Muscle of back (tissue), 13 donors: ENCODE measurements at places on chromosomes 2 and 18.

GRCh38 chr2:17879137-17879912 lies 858 bp downstream of the KCNS3 start:
- DNase-seq, result peak; percentile 64

DNA sequence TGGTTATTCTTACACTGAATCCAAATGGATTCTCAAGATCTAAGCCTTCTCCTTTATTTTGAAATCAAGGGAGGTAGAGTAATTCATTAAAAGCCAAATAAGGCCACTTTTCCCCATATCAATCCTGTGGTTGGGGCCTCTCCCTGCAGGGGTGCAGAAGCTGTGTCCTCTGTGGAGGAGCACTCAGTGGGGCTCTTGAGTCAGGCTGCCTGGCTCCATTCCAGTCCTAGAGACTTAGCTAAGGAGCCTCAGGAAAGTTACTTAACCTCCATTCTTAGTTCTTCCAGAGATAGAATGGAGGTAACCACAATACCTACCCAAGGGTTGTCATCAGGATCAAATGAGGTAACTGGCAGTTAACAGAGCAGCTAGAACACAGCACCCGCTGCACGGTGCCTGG lies 564.3 kb downstream of the CMPK2 start:
- DNase-seq, result no peak

DNA sequence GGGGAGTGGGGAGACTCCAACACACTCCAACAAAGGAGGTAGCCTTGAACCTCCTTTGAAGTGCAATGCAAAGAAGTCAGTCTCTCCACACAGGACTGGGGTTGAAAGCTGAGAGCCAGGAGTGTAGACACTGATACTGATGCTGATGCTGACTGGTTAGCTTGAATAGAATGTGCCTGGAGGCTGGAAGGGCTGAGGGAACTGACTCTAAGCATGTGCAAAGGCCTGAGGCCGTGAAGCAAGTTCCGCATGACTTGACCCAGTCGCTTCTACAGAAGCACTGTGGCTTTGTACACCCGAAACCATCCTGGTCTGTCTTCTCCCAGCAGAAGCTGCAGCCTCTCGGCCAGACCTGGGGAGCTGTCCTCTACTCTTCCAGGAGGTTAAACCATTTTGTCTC lies 10.4 kb downstream of the FOXI3 start:
- no peak for DNase-seq

- no peak for DNase-seq
Observed at GRCh38 chr2:205563646-205564045, 118.7 kb upstream of the NRP2 start.

GRCh38 chr2:219521066-219521880 lies 7.0 kb downstream of the ASIC4 start:
- DNase-seq, result peak; percentile 73

GRCh38 chr18:58177004-58177717 lies 133.1 kb downstream of the NEDD4L start:
- DNase-seq, result peak; percentile 71

- no peak for DNase-seq
Observed at GRCh38 chr2:165287094-165287778, 48.0 kb downstream of the SCN2A start.

GRCh38 chr18:5772306-5773105 lies 122.8 kb downstream of the TMEM200C start:
- DNase-seq, result peak; percentile 20

- no peak for DNase-seq
Observed at GRCh38 chr2:208047840-208048239, 22.5 kb upstream of the PLEKHM3 start.

DNA sequence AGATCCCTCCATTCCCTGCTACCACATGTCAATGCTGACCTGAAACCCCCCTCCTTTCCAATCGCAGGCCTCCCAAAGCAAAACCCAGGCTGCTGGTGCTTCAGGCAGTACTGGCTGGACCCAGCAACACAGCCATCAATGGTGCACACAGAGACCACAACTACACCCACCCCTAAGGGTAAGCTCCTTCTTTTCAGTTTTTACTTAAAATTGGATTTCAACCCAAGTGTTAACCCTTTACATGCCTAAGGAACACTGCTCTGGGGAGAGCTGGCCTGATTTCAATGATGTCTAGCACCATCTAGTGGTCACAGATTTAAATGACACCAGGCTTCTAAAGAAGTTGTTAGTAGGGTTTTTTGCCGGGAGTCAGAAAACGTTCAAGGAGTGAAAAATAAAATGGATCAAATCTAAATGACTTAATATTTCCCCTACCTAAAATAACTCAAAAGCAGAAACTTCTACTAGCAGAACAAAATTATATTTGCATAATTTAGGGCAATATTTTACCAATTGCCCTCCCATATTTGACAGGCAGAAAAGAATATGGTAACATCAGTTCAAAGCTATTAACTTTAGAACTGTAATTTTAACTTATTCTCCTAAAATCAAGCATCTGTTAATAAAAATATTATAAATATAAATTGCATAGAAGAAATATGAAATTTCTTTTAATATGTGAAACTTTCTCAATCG lies 24.6 kb downstream of the FECH start:
- peak; percentile 50 for DNase-seq

DNA sequence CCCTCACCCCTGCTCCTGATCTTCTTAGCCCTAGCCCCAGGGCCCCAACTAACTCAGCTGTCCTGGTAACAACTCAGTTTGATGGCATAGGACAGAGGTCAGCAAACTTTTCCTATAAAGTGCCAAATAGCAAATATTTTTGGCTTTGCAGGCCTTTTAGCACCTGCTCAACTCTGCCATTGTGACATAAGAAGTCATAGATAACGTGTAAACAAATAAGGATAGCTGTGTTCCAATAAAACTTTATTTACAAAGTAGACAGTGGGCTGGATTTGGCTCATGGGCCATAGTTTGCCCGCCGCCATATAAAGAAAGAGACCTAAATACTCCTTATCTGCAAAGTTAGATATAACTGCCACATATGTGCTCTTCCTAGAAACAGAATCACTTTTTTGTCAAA lies 27.3 kb upstream of the TMEM87B start:
- no peak for DNase-seq

GRCh38 chr2:72148837-72149555 lies 1.3 kb upstream of the CYP26B1 start:
- DNase-seq, result peak; percentile 87

DNA sequence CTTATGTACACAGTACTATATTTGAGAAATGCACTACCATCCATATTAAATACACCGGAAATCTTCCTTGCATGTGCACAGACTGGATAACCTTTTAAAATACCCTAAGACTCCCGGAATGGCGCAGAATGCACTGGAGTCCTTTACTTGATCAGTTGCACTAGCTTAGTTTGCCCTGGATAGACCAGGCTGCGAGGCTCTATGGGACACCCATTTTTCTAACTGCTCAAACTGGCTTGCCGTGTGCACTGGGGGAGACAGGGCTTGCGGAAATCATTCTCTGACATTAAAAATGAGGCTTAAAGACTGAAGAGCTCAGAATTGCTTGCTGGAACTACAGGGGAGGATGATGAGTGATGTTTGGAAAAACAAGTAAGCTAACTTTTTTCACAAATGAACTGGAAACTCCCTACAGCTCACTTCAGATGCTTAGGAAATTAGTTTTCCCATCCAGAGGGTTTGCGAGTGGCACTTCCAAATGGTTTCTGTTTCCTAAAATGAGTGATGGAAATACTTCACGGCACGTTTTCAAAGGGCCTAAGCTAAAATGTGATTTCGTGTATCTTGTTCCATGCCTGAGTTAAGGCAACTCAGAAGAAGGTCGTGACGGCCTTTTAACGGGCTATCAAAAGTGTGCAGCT lies 2.7 kb downstream of the NCK2 start:
- DNase-seq, result no peak

DNA sequence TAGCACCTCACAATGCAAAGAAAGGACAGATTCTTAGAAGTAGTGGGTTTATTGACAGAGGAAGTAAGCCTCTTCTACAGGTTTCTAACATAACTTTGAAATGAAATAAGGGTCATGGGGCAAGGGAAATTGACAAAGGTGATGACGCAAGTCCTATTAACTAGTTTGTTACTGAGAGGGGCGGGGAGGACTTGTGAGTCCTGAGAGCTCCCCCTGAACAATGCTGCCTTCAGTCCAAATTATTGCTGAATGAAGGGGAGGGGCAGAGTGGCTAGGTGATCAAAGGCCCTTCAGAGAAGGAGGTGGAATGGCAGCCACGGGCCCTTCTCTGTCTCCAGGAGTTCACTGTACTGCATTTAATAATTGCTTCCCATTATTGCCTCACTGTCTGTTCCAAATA lies 390.0 kb downstream of the MEIS1 start:
- DNase-seq, result no peak

GRCh38 chr2:195659982-195660890 lies 3.2 kb downstream of the SLC39A10 start:
- DNase-seq, result peak; percentile 86

DNA sequence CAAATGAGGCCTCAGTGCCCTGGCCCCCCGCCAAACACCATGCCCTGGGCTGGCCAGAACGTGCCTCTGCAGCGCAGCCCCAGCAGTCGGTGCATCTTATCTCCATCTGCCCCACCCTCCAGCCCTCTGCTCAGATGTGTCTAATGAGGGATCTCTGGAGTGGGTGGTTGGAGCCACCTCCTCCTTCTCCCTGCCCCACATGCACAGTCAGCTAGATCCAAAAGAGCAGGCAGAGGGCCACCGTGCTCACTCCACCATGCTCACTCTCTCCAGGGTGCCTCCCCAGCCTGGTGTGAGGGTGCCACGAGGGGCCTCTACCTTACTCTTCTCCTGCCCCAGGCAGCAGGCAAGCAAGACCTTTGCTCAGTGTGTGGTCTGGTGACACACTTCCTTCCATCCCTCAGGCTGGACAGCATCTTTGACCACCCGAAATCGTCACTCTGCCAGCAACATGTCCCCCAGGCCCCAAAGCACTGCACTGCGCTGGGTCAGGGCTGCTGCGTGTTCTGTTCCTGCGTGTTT lies 266.1 kb upstream of the HDAC4 start:
- DNase-seq, result no peak
